Panc1 (cell line): ENCODE measurements at places on chromosomes 11 and 22. TPM values are rescaled to one million over a fixed set of nuclear protein-coding genes. Genes with fewer than 3 reads are reported as not detected.

Gene NELL1
- not detected for total RNA-seq

Gene F2
- total RNA-seq: 0.64 TPM

Gene MYRF
- total RNA-seq: 2.8 TPM

Gene PAX6
- 0.49 TPM for total RNA-seq

Gene P2RY2
- 2.4 TPM for total RNA-seq

Gene JAML
- 0.39 TPM for total RNA-seq

Gene CNTF
- total RNA-seq: 3.0 TPM

Gene HBE1
- total RNA-seq: 3.2 TPM

Gene CDC42EP1
- total RNA-seq: 62.5 TPM
